ENCODE measurements at places on chromosomes 2 and 18. TPM values are rescaled to one million over a fixed set of nuclear protein-coding genes. Genes with fewer than 3 reads are reported as not detected.

GRCh38 chr2:156728328-156728727 lies 292.1 kb downstream of the GPD2 start:
- no peak for DNase-seq

GRCh38 chr18:71899707-71900472 lies 644.3 kb downstream of the CBLN2 start:
- DNase-seq = no peak

GRCh38 chr2:127906206-127906926 lies 20.6 kb upstream of the AMMECR1L start:
- peak; percentile 41 for DNase-seq

The CLEC4F gene
- total RNA-seq = 0.48 TPM

The DSG1 gene
- total RNA-seq = not detected

DNA sequence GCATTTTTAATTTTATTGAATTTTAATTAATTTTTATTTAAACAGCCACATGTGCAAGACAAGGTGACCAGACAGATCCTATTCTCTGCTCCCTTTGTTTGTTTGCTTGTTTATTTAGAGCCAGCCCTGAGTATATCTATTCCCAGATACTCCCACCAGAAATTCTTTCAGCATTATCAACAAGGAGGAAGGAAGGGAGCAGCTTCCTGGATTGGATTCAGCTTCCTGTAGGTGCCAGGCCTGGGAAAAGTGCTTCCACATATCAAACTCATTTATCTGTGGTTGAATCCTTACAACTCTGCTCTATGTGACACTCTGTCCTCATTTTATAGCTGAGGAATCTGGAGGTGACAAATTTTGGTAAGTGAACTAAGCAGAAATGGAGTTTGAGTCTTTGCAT lies 60.5 kb upstream of the KLF7 start:
- DNase-seq = no peak

DNA sequence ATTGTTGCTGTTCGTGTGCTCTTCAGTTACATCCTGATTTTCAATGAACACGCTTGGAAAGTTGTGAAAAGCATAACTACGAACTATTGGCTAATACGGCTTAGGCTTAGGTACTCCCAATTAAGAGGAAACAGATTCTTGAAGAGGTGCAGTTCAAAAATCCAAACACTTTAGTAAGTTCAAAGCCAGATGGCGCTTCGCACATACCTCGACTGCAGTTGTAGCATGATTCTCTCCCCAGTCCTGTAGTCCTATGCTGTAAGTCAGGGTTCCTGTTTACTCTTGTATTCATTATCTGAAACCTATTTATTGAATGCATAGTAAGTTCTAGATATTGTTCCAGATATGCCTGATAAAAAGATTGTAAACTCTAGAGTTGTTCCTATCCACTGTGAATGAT lies 165.2 kb downstream of the TRIB2 start:
- no peak for DNase-seq

- DNase-seq = no peak
These were observed 44.5 kb downstream of the LRATD1 start for GRCh38 chr2:14677039-14677438.

- DNase-seq = no peak
These were observed 103.8 kb upstream of the NEDD4L start for GRCh38 chr18:57940166-57940660.

The MC5R gene
- total RNA-seq = not detected

All from mesenteric fat pad (tissue), 1 donor.